ENCODE measurements at places on chromosomes 4 and X.

- no peak for DNase-seq
These were observed 25.2 kb downstream of the PI4K2B start for GRCh38 chr4:25258980-25259578.

DNA sequence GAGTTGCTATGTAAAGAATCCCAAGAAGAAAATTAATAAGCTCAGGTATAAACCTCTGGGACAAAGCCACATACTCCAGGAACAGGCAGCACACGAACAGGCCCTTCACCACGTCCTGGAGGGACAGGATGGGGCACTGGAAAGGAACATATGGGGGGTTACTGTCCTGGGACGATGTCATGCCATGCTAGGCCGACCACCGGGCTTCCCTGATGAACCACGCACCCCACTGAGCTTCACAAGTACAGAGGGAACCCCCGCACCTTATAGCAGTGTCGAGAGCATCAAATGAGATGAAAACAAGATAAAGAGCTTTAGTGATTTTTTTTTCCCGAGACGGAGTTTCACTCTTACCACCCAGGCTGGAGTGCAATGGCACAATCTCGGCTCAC lies 19.1 kb downstream of the NOP14 start:
- no peak for DNase-seq

- no peak for DNase-seq
These were observed 61.9 kb downstream of the COX18 start for GRCh38 chr4:73007526-73008100.

- DNase-seq: no peak
These were observed 115.7 kb upstream of the FAT1 start for GRCh38 chr4:186839122-186840037.

DNA sequence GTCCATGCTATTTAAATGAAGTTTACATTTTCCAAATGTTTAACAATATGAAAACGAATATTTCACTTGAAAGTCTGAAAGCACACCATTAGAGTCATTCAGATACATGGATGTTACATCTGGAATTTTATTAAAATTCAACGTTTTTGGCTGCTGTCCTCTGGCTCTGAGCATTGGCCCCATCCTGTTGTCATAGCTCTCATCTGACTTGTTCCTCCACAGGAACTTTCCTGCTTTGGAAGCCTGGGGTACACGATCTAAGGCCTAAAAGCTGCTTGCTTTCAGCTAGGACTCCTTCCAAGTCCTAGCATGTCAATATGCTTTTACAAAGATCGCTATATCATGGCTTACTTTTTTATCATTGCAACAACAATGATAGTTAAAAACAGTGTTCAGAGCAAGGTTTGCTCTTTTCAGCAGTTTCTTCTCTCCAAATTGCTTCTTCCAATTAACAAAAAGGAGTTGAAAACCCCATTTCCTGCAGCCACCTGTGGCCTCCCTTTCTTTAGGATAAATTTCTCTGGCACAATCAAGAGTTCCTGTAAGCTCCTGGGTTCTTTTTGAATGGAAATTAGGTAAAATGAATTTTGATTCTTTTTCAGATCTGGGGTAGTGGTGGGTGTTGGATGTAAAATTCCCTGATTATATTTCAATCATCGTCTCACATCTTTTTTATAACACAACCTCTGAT lies 413.4 kb upstream of the AGA start:
- no peak for DNase-seq

DNA sequence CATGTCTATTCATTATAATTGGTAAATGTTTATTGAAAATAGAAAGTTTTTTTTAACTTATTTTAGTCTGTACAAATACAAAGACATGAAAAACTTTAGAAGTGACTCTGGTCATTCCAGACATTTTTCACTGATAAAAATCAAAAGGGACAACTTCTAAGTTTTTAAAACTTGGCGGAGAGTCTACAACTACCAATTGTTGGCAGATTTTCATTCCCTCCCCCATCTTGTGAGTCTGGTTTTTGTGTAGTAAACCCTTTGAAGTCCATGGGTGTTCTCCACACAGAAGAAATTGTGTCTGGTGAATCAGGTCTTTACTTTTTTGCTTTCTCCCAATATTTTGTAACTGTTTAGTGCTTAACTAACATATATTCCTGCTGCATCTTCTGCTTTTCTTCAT lies 336.5 kb downstream of the PDGFC start:
- DNase-seq: no peak

- DNase-seq: no peak
These were observed 872.4 kb downstream of the C4orf33 start for GRCh38 chr4:129968366-129968765.

Measured in SIG-M5 (cell line).